Anterior cingulate cortex (tissue), 58 donors: ENCODE measurements at places on chromosomes 3 and 15.

GRCh38 chr15:69080295-69081248 lies 66.1 kb downstream of the NOX5 start:
- no peak for DNase-seq

DNA sequence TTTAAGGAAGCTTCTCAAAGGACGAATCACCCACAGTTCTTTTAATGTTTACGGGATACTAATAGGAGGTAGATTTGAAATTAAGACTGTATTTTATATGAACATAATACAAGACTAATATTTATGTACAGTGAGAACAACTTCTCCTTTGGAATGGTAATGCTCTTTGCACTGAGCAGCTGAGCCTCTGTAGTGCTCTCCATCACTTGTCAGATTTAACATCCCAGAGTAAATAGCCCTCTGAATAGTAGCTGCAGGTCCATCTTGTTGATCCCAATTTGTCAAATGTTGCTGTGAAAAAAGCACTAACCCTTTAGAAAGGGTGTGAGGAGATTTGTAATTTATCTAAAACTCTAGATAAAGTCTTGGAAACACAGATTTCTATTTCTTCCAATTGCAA lies 351.4 kb upstream of the KCNMB2 start:
- no peak for DNase-seq

DNA sequence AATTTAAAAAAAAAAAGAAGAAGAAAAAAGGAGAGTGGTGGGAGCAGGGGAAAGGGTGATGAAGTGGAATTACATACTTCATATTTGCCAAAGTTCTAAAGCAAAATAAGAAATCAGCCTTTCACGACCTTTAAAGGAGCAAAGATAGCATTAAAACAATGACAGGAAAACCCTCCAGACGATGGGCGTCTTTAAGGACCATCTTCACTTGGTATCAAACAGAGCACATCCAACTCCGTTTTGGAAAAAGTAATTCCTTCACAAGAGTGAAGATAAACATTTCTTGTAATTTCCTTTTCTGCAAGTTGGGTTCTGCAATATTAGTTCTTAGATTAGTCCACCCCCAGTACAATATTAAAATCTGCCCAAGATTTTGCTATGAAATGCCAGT lies 32.8 kb downstream of the FRMD4B start:
- DNase-seq, result no peak

DNA sequence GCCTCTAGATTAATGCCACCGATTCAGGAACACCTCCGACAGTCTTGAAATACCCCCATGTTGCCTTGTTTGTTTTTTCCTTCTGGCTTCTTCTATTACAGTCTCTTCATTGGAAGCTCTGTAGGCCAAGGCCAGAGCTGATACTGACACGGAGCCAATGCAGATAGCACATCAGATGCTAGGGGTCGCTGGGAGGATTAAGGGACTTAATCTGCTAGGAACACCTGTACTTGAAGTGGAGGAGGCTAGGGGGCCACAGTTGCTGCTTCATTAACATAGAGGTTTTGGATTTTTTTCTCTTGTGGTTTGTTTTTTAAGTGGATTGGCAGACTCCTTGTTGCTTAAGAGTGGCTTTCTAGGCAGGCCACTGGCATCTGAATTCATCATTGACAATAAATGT lies 49.6 kb downstream of the PARP14 start:
- no peak for DNase-seq

DNA sequence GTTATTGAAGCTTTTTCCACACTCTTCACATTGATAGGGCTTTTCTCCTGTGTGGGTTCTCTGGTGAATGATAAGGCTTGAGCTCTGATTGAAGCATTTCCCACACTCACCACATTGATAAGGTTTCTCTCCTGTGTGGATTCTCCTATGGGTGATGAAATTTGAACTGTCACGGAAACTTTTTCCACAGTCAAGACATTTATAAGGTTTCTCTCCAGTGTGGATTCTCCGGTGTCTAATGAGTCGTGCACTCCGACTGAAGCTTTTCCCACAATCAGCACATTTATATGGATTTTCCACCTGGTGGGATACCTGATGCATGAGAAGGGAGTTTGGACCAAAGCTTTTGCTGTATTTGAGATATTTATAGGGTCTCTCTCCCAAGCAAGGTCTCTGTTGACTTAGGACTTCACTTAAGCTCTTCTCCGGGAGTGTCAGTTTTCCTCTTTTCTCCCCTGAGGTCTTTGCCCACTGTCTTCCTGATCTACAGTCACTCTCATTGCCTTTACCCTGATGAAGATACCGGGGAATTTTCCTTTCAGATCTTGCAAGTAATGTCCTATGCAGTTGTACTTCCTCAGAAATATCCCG lies 9.4 kb downstream of the ZSCAN29 start:
- DNase-seq, result no peak

- DNase-seq, result no peak
Measured at GRCh38 chr3:14519406-14519805, 20.7 kb downstream of the GRIP2 start.

- no peak for DNase-seq
Measured at GRCh38 chr3:189298469-189299375, 127.0 kb downstream of the TPRG1 start.

DNA sequence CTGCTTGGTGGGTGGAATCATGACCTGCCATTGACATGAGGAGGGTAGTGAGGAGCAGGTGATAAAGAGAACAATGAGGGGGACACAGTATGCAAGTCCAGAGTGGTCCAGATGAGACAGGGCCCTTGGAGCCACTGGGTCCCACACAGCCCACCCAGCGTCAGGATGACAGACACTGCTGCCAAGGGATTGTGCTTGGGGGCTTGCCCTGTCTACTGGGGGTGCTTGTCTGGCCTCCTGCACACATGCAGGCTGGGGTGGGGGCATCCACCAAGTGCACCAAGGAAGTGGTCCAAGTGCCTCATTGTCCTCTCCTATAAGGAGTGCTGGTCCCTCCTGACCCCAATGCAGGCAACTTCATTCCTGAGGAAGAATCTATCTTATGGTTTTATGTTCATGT lies 39.2 kb upstream of the CTSH start:
- DNase-seq, result no peak

DNA sequence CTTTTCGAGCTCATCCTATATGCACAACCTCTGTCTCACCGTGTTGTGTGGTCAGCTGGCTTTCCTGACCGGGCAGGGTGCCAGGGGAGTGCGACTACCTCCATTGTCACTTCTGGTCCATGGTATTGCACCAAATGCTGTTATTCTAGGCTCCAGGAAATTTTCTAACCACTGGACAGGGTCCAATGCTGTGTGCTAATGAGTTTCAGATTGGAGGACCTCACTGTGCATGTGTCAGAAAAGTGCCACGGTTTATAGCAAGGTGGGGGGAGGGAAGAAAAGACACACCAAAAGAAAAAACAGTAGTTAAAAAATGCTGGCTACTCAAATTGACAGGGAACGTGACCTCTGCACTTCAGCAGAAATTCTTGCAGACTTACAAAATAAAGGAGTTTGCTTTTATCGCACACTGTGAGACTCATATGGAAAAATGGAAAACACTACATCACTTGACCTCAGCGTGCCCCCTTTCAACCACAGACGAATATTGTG lies 480.1 kb downstream of the FOXP1 start:
- DNase-seq, result no peak

- DNase-seq, result no peak
Measured at GRCh38 chr15:66006986-66007385, 137.7 kb downstream of the RAB11A start.

DNA sequence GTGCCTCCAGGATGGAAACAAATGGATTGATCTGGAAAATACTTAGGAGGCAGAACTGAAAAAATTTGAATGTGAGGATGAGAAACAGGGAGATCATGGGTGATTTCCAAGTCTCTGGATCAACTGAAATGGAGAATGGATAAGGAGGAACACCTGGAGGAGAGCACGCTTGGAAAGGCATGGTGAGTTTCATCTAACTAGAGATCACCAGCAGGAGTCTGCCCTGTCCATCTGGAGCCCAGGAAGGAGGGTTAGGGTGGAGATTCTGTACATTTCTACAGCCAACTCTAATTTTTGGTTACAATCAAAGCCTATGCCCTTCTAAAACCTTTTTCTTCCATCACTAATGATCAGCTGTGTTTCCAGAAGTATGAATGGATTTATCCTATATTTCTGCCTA lies 995.9 kb upstream of the CFAP20DC start:
- no peak for DNase-seq
